ENCODE measurements at places on chromosomes 16 and 17.

DNA sequence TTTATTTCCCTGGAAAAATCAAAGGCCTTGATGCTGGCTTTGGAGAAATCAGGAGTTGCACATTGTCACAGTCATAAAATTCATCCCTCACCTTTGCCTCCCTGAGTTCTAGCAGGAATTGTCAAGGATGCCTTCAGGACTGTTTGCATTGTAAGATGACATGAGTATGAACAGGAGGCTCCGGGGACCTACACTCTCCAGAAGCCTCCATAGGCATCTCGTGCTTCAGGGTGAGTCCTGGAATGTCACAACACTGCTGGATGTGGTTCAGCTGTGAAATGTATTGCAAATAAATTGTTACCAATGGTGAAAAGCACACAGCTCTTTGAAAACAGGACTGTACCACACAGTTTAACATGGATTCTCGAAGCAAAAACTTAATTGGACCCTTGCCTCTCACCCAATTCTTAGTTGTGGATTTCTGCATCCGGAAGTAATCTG, 535.4 kb upstream of the C16orf82 start:
- DNase-seq: no peak

GRCh38 chr17:2801841-2802240, 5.6 kb downstream of the RAP1GAP2 start:
- no peak for DNase-seq

DNA sequence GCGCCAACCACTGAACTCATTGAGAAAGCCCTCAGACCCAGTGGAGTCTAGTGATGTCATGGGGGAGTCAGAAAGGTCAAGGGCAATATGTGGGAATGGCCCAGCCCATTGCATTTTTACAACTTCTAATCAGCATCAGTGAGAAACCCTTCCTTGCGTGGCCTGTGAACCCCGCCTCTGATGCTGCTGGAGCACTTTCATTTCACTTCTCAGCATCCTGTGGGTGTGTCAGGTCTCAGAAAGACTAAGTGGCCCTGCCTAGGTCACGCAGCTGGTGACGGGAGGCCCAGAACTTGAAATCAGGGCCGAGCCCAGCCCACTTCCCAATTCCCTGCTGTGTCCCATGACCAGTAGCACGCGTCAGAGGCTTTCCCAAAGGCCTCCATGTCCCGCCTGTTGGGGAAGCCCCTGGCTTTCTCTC, 6.1 kb downstream of the DNAI2 start:
- no peak for DNase-seq

GRCh38 chr17:2939714-2940351, 123.6 kb downstream of the OR1D5 start:
- no peak for DNase-seq

- DNase-seq: no peak
Measured at GRCh38 chr17:8142158-8142886, 9.9 kb downstream of the PER1 start.

GRCh38 chr17:70906808-70907207, 737.5 kb downstream of the KCNJ2 start:
- no peak for DNase-seq

DNA sequence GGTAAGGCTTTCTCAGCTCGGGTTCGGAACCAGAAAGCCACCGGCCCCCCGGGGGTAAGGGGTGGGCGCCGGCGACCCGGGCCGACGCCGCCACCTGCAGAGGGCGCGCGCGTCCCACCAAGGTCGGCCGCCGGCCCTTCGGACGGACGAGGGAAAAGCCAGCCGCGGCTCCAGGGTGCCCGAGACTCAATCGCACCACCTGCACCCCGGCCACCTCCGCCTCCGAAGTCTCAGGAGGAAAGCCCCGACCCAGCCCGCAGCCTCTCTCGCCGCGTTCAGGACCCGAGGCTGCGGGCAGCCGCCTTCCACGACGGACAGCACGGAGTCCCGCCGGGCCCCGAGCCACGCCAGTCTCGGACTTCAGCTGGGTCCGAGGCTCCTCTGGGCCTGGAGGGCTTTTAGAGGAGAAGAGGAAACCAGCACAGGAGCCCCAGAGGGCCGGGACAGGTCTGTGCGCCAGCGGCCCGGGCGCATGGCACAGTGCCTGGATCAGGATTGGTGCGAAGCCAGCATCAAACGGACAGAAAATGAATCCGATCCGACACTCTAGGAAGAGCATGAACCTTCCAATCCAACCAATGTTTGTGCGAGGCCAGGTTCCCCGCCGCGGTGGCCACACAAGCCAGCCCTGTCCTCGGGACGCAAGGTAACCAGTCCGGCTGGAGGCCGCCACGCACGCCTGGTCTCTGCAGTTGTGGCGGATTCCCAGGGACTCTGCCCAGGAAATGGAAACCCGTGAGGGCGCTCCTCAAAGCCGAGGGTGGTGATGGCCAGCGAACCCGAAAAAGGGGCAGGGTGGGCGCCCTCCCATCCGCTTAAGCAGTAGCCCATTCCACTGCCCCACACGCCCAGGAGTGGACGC, 6.7 kb downstream of the CBX8 start:
- DNase-seq: no peak

DNA sequence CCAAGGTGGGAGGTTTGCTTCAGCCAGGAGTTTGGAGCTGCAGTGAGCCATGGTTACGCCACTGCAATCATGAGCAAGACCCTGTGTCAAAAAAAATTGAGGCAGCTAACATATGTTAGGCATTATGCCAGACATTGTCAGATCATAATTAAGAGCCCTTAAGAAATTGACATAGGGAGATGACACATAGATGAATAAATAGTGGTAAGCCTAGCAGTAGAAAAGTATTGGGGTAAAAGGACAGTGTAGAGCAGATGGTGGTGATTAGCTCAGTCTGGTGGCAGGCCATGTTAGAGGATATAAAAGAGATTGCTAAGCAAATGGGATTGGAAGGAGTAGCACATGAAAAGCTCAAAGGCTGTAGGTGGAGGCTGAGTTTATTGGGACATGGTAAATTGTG, 22.6 kb downstream of the SRCAP start:
- no peak for DNase-seq

- DNase-seq: no peak
Measured at GRCh38 chr16:30369938-30370455, 297 bp downstream of the TBC1D10B start.

DNA sequence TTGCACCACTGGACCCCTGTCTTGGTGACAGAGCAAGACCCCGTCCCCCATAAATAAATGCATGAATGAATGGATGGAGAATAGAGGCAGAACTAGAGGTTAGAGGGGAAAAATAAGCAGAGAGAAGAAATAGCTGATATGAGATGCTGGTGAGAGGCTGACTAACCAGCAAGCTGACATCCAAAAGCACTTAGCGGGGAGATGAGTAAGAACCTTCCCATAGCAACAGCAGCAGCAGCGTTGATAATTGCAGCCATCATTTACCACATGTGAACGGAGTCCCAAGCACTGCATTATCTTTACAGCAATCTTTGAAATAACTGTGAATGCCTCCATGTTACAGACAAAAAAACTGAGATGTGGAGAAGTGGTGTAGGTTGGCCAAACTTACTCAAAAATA, 777.3 kb upstream of the EEF2KMT start:
- DNase-seq: no peak

DNA sequence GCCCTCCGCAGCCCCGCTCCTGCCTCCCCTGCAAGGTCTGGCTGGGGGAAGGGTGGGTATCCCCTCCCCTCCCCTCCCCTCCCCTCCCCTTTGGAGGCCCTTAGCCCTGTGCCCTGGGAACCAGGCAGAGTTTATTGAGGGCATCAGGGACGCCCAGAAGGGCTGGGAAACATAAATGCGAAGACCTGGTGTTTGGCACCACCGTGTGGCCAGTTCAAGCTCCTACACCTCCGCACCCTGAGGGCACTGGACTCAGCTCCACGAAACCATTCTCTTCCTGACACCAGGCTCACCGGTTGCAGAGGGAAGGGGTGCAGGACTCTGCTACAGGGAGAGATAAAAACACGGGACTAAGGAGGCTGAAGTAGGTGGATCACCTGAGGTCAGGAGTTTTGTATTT, 1.0 kb upstream of the AIPL1 start:
- DNase-seq: no peak

GRCh38 chr17:63986821-63987220, 11.3 kb upstream of the PRR29 start:
- no peak for DNase-seq

DNA sequence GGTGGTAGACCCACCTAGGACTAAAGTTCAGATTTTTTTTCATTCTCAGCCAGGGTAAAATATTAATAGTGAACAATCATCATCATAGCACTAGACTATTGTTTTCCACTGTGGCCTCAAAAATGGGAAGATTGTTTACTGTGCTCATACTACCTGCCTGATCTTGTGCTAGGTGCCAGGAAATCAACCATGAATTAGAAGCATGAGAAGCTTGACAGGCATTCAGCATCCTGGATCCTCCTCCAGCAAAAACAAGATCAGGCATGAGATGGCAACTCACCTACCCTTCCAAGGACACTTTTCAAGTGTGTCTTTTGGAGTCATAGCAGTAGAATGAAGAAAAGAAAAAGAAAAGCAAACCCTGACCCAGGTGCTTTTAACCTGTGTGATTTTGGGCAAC, 174.2 kb downstream of the CYLD start:
- no peak for DNase-seq

- no peak for DNase-seq
Measured at GRCh38 chr16:14013571-14014283, 57.4 kb upstream of the MRTFB start.

- no peak for DNase-seq
Measured at GRCh38 chr16:50684823-50685461, 3.8 kb upstream of the SNX20 start.

GRCh38 chr17:80955078-80955477, 36.6 kb upstream of the CHMP6 start:
- no peak for DNase-seq

DNA sequence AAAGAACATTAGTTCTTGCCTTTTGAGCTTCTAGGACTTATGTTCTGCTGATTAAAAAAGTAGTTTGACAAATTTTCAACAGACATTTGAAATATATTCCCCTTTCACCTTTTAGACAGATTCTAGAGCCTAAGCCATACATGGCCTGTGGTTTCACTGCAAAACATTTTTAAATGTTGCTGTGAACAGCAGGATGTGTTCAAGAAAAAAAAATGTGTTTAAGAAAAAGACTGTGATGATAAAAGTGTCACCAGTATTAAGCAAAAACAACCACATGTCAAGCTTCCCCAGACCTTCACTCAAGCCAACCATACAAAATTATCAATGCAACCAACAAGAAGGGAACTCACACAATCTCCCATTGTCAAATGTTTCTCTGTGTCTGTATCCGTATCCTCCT, 103.5 kb downstream of the SYCE1L start:
- DNase-seq: no peak

- DNase-seq: no peak
Measured at GRCh38 chr17:41870627-41871026, 5.4 kb upstream of the KLHL11 start.

- no peak for DNase-seq
Measured at GRCh38 chr16:46751381-46751780, 3.2 kb upstream of the MYLK3 start.

DNA sequence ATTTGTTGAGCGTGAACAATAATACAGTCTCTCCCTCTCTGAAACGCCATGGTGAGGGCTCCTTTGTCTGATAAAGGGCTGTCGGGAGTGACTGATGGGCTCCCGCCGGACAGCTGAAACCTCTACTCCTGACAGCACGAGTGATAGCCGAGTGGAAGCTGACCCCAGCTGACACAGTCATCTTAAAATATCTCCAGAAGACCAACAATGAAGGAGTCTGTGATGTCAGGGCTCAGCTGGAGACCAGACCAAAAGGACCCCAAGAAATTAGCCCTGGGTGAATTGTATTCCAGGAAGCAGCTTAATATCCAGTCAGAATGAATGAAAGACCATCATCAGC, 22.4 kb downstream of the CCDC182 start:
- DNase-seq: no peak

DNA sequence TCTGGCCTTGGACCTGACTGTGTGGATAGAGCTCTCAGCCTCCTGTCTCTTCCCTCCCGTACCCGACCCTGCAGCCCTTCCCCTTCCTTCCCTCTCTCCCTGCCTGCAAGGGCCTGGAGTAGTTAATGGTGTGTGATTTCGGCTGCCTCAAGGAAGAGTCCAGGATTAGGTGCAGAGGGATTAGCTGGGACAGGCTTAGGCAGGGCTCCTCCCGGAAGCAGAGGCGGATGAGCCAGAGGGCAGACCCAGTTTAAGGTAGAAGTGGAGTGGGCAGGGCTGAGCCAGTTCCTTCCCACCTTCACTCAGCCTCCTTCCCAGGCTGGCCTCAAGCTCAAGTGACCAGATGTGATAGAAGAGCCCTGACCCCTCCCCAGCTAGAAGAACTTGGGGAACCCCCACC, 16.8 kb downstream of the GUCY2D start:
- DNase-seq: no peak

DNA sequence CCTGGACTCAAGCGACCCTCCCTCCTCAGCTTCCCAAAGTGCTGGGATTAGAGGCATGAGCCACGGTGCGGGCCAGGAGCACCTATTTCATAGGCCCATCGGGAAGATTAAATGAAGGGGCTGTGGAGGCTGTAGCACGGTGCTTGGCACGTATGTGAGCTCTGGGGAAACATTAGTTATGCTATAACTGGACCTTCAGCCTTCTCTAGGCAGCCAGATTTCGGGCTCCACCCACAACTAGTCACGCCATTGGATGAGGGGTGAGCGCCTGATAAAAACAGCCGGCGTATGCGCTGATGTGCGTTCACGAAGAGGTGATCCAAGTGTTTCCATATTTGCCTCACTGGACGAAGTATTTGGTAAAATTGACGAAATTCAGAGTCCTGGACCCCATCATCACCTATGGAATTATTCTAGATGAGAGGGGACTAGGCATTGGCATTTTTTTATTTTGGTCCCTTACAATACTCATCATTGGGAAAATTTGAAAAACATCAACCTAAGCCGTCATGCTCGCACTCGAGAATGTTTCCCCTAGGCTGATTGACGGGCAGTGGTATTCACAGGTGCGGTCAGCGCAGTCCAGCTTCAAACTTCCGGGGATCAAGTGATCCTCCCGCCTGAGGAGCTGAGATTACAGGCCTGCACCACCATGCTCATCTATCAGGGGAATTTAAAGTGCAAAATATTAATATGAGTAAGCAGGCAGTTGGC, 1.8 kb upstream of the ANKRD11 start:
- DNase-seq: no peak

DNA sequence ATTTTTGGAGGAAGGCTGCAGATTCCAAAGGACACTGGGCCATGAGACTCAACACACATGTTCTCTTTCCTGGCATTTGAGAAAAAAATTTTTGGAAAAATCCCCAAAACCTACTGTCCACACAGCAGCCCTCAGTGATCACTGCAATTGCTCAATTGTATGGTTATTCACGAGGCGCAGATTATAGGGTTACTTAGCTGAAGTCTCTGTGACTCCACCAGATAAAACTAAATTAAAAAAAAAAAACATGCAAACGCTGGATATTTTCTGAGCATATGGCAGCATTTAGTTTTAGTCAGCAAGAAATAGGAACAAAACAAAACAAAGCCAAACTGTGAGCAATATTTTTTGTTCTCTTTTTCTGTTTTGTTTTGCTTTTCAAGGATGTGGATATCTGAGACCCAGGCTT, 83.8 kb upstream of the FAM20A start:
- DNase-seq: no peak
